ENCODE measurements at places on chromosomes 5 and 9. TPM values are rescaled to one million over a fixed set of nuclear protein-coding genes. Genes with fewer than 3 reads are reported as not detected.

ADAM19 gene
- total RNA-seq = 0.60 TPM

GRCh38 chr5:156477196-156477595 is 150.2 kb downstream of the SGCD start:
- DNase-seq = no peak
- H3K4me1 ChIP-seq = no peaks in the 10 kb centered on the region
- no peaks in the 10 kb centered on the region for H3K36me3 ChIP-seq
- H3K4me3 ChIP-seq = no peak overlapping the region

PCDHA1 gene
- 0.13 TPM for total RNA-seq

- peak overlapping the region; percentile 100 for H3K27ac ChIP-seq
- H3K27me3 ChIP-seq = no peaks in the 10 kb centered on the region
- no peak for DNase-seq
- peaks cover 21% of the 10 kb centered on the region for H3K4me1 ChIP-seq
- H3K36me3 ChIP-seq = no peaks in the 10 kb centered on the region
These were observed 802 bp downstream of the CCDC107 start for GRCh38 chr9:35658968-35659220.

DNA sequence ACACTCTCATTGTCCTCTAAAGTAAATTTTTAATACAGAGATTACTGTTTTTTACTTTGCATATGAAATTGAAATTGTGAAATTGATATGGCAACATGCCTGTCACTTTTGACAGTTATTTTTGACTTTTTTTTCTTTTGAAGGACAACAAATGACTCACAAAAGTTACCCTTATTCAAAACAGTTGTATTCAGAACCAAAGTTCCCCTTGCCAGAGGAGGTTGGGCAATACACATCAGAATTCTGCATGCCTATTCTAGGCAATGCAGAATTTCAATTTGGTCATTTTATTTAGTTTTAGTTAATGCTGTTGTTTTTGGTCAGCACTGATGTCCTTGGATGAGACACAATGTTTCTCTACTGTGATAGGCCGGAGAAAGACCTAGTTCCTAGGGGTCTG is 299.1 kb upstream of the PRR16 start:
- H3K27me3 ChIP-seq = no peaks in the 10 kb centered on the region
- H3K27ac ChIP-seq = no peak overlapping the region
- no peak overlapping the region for H3K4me3 ChIP-seq
- DNase-seq = no peak
- H3K4me1 ChIP-seq = no peaks in the 10 kb centered on the region

GRCh38 chr9:129076640-129077037 is 4.3 kb upstream of the DOLPP1 start:
- no peak overlapping the region for H3K27ac ChIP-seq
- no peaks in the 10 kb centered on the region for H3K27me3 ChIP-seq
- H3K36me3 ChIP-seq = no peaks in the 10 kb centered on the region
- no peak overlapping the region for H3K4me3 ChIP-seq

- H3K4me1 ChIP-seq = no peaks in the 10 kb centered on the region
- H3K27ac ChIP-seq = no peak overlapping the region
- no peak for DNase-seq
- H3K4me3 ChIP-seq = no peak overlapping the region
- H3K36me3 ChIP-seq = peaks cover 3% of the 10 kb centered on the region
These were observed 26.6 kb downstream of the HMGCS1 start for GRCh38 chr5:43286623-43287022.

DNA sequence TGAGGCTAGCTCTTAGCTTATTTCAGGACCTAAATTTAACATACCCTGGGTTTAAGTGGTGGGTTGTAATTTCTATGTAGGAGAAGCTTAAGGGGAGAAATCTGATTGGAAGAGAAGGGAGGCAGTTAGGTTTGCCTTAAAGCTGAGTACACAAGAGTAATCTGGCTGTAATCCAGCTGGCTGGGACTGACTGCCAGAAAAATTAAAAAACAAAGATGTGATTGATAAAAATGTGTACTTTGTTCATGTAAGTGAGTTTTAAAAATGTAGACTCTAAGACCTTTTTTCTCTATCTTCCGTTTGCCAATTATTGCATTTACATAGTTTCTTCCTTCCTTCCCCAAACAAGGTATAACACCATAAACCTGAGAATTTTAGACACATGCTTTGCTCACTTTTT is 17.5 kb upstream of the MSMP start:
- H3K27ac ChIP-seq = peak overlapping the region; percentile 28
- H3K36me3 ChIP-seq = no peaks in the 10 kb centered on the region
- no peak overlapping the region for H3K4me3 ChIP-seq
- H3K4me1 ChIP-seq = peaks cover 25% of the 10 kb centered on the region

DNA sequence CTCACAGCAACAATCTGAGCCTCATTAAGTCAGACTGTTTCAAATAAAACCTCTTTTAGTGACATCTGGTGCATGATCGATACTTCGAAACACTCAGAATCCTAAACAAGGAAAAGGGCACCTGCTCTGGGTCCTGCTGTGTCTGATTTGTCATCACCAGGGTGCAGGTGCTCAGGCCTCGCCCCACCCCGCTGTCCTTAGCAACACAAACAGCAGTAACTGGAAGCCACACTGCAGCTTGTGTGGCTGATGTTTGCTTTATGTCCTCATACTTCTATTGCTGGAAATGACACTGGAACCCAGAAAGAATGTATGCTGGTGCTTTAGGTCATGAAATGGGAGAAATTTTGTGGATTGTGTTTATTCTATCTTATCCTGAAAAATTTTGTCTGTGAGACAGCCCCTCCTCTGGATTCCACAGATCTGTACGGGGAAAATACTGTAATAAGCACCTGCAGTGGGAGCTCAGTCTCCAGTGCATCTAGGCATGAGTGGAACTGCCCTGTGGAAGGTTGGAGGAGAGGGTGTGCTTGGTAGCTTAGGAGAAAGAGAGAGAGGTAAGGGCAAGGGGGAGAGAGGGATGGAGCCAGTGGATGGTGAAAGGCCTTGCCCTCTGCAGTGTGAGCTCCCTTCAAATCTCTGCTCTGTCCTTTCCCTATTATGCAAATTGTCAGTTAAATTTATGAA is 284.2 kb downstream of the SMARCA2 start:
- H3K4me3 ChIP-seq = no peak overlapping the region
- no peaks in the 10 kb centered on the region for H3K27me3 ChIP-seq
- H3K4me1 ChIP-seq = no peaks in the 10 kb centered on the region

DNA sequence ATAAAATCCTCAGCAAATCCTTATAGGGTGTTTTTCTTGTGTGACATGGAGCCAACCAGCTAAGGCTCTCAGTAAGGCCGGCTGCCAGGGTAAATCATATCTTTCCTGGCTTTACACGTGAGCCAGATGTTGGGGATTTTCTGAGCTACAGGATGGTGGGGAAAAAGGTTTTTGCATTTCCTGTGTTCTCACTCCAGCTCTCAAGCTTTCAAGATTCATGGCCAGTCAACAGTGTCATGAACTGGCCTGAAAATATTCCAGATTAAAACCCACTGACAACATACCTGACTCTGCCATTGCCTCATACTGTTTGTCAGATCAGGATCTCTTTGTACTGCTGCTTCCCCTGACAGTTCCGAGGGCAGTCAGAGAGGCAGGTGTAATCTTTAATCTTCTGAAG is 306.9 kb downstream of the GLIS3 start:
- DNase-seq = no peak
- H3K27ac ChIP-seq = no peak overlapping the region
- no peaks in the 10 kb centered on the region for H3K4me1 ChIP-seq
- no peaks in the 10 kb centered on the region for H3K36me3 ChIP-seq
- H3K27me3 ChIP-seq = no peaks in the 10 kb centered on the region

DNA sequence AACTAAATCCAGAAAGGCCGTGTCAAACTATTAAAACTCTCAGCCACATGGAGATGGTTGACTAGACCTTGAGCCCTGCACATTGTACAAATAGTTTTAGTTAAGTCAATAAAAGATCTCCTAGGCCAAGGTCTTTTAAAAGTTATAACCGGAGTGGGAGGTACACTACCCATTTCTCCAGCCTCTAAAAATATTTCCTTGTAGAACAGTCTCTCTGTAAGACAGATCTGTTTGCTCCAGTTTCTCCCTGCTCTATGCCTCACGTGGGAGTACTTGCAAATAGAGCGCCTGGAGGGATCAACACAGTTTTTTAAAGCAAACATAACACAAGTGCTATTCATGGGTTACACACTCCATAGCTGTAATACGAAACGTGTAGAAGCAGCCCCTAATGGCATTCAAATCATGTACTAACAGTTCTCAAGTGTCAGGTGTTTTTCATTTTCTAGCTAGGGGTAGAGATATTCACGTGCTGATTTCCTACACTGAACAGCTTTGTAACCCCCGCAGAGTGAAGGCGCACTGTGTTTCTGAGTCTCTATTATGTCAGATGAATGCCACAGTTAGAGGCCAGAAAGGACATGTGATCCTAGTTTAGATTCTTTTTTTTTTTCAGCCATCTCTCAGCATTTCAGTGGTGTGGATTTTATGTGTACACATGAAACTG is 703.4 kb upstream of the GRAMD2B start:
- H3K4me3 ChIP-seq = no peak overlapping the region
- peak overlapping the region; percentile 43 for H3K27ac ChIP-seq
- peak; percentile 59 for DNase-seq
- no peaks in the 10 kb centered on the region for H3K36me3 ChIP-seq

ADAMTS12 gene
- 0.37 TPM for total RNA-seq

- no peaks in the 10 kb centered on the region for H3K36me3 ChIP-seq
- no peak for DNase-seq
- no peak overlapping the region for H3K4me3 ChIP-seq
- H3K27me3 ChIP-seq = no peaks in the 10 kb centered on the region
- no peak overlapping the region for H3K27ac ChIP-seq
These were observed 1201.4 kb upstream of the C9orf72 start for GRCh38 chr9:28774433-28775235.

- peak; percentile 0 for DNase-seq
- no peak overlapping the region for H3K4me3 ChIP-seq
- H3K4me1 ChIP-seq = no peaks in the 10 kb centered on the region
- H3K36me3 ChIP-seq = no peaks in the 10 kb centered on the region
- H3K27ac ChIP-seq = no peak overlapping the region
- H3K27me3 ChIP-seq = no peaks in the 10 kb centered on the region
These were observed 37.3 kb downstream of the MRPL36 start for GRCh38 chr5:1762121-1762882.

DNA sequence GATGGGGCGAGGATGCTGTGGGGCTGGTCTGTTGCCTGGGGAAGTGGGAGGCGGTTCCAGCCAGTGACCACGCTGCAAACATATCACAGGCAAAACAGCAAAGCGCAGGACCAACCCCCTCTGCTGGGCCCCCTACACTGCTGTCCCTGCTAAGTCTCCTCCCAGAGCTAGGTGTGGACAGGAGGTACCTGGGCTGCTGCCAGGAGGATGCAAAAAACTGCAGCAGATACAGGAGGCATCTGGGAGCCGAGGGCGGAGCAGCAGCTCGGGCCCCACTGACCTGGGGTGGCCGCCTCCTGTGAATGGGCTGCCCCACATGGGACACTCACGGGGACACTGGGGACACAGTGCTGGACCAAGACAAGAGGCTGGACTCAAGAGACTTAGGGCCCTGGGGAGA is 48.0 kb upstream of the PHYKPL start:
- no peak for DNase-seq
- H3K4me3 ChIP-seq = no peak overlapping the region
- no peaks in the 10 kb centered on the region for H3K4me1 ChIP-seq

DNA sequence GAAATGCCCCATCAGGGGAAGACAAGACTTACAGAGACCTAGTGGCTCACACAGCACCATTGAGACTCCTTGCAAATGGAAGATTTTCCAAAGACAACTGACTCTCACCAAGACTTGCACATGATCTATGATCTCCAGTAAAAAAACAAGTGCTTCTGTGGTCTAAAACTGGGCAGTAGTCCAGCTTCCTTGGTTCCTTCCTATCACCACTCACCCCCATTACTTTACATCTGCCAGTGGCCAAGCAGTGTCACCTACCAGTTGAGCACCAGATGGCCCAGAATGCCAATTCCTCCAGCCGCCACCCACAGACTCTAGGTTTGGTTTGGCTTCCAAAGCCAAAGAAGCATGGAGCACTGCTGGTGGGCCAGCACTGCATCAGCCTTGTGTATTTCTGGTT is 47.7 kb downstream of the SH3TC2 start:
- no peaks in the 10 kb centered on the region for H3K4me1 ChIP-seq
- H3K27me3 ChIP-seq = no peaks in the 10 kb centered on the region
- H3K4me3 ChIP-seq = no peak overlapping the region

DNA sequence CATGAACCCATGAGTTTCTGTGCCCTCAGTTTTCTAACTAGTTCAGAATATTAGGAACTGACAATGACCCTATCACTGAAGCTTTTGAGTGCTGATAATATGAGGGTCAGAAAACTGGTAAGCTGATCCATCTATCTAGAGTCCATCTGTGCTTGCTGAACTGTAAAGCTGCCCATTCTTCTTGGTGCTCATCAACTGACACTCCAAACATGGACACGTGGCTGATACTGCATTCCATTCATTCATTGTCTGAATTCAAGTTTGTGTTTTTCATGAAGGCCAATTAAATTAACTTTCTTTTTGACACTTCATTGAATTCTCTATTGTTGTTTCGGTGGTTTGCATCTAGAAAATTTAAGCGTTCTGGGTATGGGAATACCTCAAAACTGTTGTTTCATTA is 17.6 kb downstream of the NREP start:
- no peak overlapping the region for H3K27ac ChIP-seq
- DNase-seq = no peak
- peaks cover 14% of the 10 kb centered on the region for H3K4me1 ChIP-seq

GRCh38 chr9:88766778-88767503 is 224.3 kb upstream of the S1PR3 start:
- no peak overlapping the region for H3K4me3 ChIP-seq
- H3K36me3 ChIP-seq = no peaks in the 10 kb centered on the region
- H3K4me1 ChIP-seq = no peaks in the 10 kb centered on the region
- no peak overlapping the region for H3K27ac ChIP-seq
- H3K27me3 ChIP-seq = no peaks in the 10 kb centered on the region

DNA sequence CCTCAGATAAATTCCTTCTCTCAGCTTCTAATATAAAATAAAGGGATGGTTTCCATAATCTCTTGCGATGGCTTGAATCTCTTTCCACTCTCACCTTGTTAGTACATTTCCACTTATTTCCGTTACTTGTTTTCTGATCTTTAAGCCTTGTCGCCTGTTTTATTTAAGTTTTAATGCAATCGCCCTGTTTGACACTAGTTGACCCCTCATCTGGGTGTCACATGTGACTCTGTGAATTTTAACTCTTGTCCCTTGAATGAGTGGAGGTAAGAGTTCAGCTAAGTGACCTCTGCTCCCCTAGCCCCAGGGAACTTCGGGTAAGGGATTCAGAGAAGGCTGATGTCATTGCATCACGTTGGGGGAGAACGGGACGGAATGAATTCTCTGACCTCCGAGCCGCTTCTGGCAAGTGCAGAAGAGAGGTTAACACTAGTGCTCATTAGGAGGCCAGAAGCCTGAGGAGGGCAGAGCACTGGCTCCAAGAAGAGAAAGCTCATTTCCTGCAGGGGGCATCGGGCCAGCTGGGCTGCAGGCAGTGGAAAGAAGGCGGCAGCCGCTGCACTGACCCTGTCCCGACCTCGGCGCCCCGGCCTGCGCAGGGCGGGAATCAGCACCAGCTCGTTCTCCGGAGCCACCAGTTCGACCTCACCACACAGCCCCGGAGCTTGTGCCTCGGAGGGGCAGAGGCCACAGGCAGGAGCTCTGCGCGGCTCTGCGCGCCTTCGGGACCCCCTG is 569 bp downstream of the HINT2 start:
- peak overlapping the region; percentile 39 for H3K4me3 ChIP-seq
- no peaks in the 10 kb centered on the region for H3K4me1 ChIP-seq
- no peaks in the 10 kb centered on the region for H3K36me3 ChIP-seq
- H3K27ac ChIP-seq = peak overlapping the region; percentile 100
- H3K27me3 ChIP-seq = no peaks in the 10 kb centered on the region

GRCh38 chr5:128132499-128132898 is 48.9 kb downstream of the SLC12A2 start:
- H3K36me3 ChIP-seq = no peaks in the 10 kb centered on the region
- no peaks in the 10 kb centered on the region for H3K27me3 ChIP-seq
- H3K27ac ChIP-seq = no peak overlapping the region
- no peak overlapping the region for H3K4me3 ChIP-seq
- H3K4me1 ChIP-seq = no peaks in the 10 kb centered on the region

Measured in pancreas (tissue), 10 donors.